Stomach (tissue), 19 donors: ENCODE measurements at places on chromosomes 12 and 14.

DNA sequence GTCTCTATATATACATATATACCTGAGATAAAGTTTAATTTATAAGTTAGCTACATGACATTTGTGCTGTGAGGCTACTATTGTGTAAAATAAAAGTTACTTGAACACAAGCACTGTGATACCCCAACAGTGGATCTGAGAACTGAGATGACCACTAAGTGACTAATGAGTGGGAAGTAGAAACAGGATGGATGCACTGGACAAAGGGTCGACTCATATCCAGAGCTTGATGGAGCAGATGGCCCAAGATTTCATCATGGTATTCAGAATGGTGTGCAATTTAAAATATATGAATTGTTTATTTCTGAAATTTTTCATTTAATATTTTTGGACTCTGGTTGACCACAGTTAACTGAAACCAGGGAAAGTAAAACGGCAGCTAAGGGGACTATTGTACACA lies 908.6 kb upstream of the MDGA2 start:
- no peak for DNase-seq
- H3K27ac ChIP-seq, result no peak overlapping the region
- H3K4me3 ChIP-seq, result no peak overlapping the region
- H3K4me1 ChIP-seq, result no peaks in the 10 kb centered on the region

- no peak for DNase-seq
- no peak overlapping the region for H3K27ac ChIP-seq
- H3K27me3 ChIP-seq, result no peaks in the 10 kb centered on the region
- H3K4me1 ChIP-seq, result no peaks in the 10 kb centered on the region
- no peaks in the 10 kb centered on the region for H3K36me3 ChIP-seq
Observed at GRCh38 chr14:90345239-90345557, 13.5 kb upstream of the NRDE2 start.

GRCh38 chr14:31578266-31578665 lies 17.1 kb downstream of the NUBPL start:
- no peaks in the 10 kb centered on the region for H3K36me3 ChIP-seq
- no peak overlapping the region for H3K27ac ChIP-seq
- H3K4me3 ChIP-seq, result no peak overlapping the region
- DNase-seq, result no peak

DNA sequence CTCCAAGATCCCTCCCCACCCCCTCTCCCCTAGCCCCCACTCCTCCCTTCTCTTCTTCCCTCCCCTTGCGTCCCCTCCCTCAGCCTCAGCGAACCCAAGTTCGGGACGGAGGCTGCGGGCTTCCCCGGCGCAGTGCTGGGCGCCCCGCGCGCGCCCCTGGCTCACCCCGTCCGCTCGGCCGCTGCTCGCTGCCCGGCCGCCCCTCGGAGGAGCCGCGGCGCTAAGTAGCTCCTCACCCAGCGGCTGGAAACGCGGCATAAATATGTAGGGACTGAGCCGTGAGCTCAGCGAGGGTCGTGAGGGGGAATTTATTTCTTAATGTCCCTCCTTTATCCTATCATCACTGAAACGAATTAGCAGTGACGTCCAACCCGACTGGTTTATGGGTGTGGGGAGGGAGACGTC lies at the start of gene NOS1:
NOS1 (minus strand) TSS at position 280 of the 405 bp plus-strand sequence. CDS start 30,557 bp downstream, outside the sequence.
- no peaks in the 10 kb centered on the region for H3K36me3 ChIP-seq
- peaks cover 71% of the 10 kb centered on the region for H3K27me3 ChIP-seq
- no peak for DNase-seq
- no peak within 1 kb of the TSS for H3K27ac ChIP-seq
- peaks cover 11% of the 10 kb centered on the region for H3K4me1 ChIP-seq
- H3K4me3 ChIP-seq, result peak within 1 kb of the TSS; percentile 1
